Hematopoietic multipotent progenitor cell (in vitro differentiated cells): ENCODE measurements at places on chromosomes 3 and 15. TPM values are rescaled to one million over a fixed set of nuclear protein-coding genes. Genes with fewer than 3 reads are reported as not detected.

GRCh38 chr15:77563623-77564156 lies 69.0 kb downstream of the LINGO1 start:
- DNase-seq: no peak

DNA sequence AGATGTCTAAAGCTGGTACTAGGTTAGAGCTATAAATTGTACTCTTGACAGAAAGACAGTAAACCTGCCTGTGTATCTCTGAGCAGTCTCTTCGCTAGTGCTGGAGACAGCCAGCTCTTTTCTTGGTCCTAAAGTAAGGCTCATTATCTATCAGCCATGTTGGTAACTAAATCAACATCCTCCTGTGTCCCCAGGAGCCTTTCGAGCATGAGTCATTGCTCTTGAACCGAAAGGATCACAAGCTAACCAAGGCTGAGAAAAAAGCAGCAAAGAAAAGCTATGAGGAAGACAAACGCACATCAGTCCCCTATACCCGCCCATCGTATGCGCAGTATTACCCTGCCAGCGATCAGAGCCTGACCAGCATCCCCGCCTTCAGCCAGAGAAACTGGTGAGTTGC lies 25.0 kb upstream of the TEX264 start:
- no peak for DNase-seq

DNA sequence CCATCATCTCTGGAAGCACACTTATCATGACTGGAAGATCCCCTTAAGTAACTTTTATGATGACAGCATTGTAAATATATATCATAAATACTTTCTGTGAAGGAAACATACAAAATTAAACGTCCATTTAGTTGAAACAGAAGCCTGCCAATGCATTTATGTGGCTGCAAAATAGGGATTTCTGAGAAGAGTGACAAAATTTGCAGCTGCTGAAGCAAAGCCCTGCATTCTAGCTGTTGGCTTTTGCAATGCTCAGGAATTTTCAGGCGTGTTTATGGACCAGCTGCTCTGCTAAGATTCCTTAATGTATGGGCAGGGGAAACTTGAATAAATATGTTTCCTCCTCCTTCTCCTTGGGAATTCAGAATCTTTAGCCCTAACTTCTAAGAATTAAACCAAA lies 137.3 kb downstream of the CACNA2D3 start:
- DNase-seq: no peak

DNA sequence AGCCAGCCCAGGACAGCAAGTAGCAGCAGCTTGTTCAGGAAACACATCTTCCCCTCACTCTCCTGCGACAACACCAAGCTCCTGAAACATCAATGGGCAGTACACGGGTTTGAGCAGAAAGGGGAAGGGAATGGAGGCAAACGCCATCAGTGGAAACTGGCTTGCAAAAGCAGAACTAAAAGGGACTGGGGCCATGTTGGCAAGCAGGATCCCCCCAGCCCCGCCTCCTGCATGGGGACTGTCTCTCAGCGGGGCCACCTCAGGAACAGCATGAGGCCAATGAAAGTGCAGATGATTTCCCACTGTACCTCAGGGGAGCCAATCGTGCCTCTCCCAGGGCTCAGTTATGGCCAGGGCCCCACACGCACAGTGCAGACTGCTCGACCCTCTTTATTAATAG lies 6.8 kb downstream of the CDAN1 start:
- DNase-seq: no peak

- DNase-seq: no peak
Observed at GRCh38 chr3:112640276-112640929, 540 bp downstream of the CCDC80 start.

Gene ACP3
- 0.27 TPM for total RNA-seq

DNA sequence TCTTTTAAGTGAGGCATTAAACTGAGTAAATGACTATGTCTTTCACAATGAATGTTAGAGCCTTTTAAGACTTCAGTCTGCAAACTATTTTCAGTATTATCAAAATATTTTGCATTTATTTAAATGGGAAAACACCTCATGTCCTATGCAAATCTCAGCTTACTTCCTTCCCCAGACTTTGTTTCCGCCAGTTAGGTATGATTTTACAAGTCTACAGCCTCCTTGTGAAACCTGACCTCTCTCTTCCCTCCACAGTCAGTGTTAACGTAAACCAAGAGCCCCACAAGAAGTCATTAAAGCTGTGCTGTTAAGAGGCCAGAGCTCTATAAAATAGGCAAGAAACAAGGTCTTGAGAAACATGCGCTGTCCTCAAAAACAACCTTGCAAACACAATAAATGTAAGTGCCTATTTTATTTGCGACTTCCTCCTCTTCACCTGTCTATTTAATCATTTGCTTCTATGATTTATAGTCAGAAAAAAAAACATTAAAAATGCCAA lies 48.3 kb downstream of the PRTG start:
- DNase-seq: no peak

DNA sequence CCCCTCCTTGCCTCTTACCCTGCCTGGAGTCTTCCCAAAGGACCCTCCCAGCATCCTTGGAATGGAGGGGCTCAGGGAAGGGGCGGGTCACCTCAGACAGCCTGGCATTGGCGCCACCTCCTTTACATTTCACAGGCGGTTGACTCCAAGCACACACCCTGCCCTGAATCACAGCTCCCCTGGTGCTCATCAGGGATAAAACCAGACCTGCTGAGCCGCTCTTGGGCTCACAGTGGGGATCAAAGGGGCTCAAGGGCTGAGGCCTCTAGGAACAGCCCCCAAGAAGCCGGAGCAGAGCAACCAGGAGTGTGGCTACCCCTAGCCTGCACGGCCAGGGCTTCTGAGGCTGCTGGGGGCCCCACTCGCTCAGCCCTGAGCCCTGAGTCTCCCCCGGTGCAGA lies 16.6 kb downstream of the LINGO1 start:
- no peak for DNase-seq

GRCh38 chr15:95503640-95504225 lies 826.8 kb upstream of the NR2F2 start:
- no peak for DNase-seq

GRCh38 chr3:69288161-69288895 lies 97.6 kb downstream of the FRMD4B start:
- DNase-seq: no peak

Gene WDR93
- total RNA-seq: 0.27 TPM

DNA sequence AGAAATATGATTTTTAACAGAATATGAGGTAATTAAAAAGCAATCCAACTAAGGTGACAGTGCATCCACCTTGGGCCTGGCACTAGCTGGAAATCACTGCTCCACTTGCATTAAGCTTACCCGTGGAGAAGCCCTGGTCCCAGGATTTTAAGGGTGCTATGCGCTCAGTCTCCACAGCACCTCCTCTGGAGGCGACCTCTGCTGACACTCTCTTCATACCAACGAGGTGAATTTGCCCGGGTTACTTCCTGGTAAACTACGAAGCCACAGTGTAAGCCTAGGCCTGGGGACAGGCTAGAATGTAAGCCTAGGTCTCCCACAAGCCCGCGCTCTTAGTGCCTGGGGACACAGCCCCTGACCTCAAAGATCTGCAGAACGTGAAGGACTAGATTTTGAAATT lies 793 bp downstream of the APOD start:
- DNase-seq: no peak

GRCh38 chr3:23219552-23219951 lies 16.4 kb downstream of the UBE2E2 start:
- no peak for DNase-seq

DNA sequence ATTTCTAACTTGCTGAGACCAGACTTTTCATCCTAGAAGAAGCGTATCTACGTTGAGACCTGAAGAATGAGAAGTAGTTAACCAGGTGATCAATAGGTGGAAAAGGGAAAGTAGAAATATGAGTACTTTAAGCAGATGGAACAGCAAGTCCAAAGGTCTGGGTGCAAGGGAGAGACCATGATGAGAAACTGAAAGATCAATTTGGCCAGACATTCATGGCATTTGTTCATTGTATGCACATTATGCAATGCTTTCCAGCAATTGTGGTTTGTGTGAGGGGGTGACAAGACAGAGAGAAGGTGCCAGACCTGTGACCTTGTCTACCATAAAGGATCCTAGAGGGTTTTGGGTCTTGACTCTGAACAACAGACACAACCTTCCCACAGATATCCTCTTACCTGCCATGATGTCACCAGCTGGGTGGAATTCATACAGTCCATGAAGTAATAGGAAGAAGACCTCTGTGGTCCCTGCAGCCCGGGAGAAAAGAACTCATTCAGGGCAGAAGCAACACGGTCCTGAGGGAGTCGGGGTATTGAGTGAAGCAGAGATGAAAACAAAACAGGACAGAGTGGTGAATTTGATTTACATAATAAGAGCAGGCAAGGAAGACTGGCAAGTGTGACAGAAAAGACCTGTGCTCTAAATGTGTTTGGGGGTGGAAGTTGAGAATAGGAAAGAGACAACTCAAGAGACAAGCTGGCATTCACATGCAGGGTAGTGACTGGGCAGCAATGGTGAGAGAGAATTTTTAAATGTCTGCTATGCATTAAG lies 63.4 kb upstream of the PSMD6 start:
- no peak for DNase-seq

Gene CNTN3
- total RNA-seq: not detected

- DNase-seq: no peak
Observed at GRCh38 chr15:31102374-31103342, 1.1 kb upstream of the TRPM1 start.

DNA sequence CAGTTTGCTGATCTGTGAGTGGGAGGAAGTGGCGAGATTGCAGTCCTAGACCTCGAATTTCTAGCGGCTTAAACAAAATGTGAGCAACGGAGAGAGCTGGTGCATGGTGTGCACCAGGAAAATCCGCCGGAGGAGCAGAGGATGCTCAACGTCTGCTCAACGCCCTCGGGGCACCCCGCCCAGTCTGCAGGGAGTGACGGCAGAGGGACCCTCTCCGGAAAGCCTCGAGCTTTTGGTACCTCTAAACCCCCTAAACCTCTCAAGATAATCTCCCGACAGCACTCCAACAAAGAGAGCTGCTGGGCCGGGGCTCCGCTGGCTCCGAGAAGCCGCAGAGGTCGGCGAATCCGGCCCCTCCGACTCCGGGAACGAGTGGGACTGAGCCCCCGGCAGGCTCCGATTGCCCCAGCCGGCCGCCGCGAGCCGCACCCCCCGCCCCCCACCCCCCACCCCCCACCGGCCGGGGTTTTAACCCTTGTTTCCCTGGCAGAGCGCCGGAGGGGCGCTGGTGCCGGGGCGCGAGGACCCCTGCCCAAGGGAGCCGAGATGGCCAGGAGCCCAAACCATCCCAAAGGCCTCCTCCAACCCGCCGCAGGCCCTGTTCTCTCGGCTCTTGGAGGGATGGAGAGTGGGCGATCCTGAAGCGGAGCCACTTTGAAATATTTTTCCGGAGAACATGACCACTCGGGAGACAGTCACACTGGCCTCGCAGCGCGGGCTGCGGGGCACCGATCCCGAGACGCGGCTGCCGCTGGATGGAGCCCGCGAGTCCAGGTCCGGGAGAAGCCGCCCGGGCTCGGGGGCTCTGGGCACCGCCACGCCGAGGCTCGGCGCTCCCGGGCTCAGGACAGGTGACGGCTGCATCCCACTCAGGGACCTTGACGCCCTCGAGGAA lies 1.5 kb downstream of the MEGF11 start:
- DNase-seq: peak; percentile 37

DNA sequence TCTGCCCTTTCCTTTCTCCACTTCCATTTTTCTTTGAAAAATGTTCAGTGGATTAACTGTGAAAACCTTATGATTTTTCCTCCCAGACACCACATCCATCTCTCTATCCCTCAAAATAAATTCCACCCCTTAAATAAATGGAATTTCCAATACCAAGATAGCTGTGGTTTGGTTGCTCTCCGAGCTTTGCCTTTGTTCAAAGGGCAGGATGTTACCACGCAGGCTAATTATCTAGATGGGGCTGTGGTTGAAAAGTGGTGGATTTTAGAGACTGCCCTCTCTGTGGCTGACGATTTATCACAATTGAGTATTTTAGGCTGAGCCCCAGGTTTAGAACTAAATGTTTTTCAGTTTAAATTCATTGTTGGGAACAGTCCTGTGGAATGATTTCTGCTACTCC lies 36.9 kb upstream of the CMSS1 start:
- DNase-seq: no peak

DNA sequence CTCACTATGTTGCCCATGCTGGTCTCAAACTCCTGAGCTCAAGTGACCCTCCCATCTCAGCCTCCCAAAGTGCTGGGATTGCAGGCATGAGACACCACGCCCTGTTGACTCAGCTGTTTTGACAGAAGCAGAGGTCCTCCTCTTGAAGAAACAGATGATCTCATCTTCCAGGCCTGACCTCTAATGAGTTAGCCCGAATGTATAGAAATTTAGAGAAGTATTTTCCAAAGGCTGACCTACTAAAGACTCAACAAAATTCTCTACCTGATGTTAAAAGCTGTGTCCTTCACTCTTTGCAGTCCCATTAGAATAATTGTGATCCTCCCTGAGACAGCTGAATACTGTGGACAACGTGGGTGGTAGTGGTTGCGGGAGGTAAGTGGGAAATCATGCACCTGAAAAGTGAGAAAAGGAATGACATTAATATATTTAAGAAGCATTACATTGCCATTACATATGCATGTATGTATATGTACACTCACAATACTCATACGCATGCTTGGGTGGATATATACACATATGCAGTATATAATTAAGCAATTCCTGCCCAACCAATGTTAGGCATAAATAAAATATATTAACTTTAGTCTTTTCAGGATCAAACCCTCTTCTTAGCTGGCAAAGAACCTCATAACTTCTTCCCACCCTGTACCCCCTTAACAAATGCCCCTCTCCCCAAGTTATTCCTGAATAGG lies 204.6 kb upstream of the NR2F2 start:
- no peak for DNase-seq

DNA sequence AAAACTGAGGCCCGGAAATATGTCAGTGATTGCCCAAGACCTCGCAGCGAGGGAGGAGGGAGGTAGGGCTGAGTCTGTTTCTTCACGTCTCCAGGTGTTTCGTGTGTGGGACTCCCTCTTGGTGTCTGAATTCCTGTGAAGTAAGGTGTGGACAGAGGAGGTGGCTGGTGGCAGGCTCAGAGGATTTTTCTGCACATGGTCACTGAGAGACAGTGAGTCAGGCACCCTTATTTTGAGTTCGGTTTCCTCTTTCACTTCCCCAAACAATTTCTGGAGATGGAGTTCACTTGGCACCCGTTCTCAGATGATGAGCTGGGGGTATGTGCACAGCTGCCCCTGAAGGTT lies 46.3 kb upstream of the VPS8 start:
- DNase-seq: no peak

Gene AGBL1
- total RNA-seq: under 0.01 TPM

GRCh38 chr15:39774688-39775267 lies 7.9 kb downstream of the FSIP1 start:
- peak; percentile 87 for DNase-seq

GRCh38 chr3:172915911-172916514 lies 165.5 kb downstream of the ECT2 start:
- no peak for DNase-seq

DNA sequence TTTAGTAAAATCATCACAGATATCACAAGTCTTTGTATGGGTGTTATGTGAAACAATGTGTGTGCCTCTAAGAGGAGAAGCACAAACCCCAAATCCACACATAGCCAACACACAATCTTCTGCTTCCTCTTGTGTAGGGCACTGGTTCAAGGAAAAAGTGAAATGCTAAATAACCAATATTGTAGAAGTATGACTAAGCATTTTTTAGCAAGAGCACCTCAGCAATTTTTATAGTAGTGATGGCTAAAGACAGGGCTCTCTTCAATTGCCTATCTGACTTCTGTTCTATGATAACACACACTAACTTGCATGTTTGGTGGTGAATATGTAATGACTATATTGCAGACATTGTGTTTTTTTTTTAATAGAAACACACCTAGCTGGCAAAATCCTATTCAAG lies 997.9 kb upstream of the ALCAM start:
- DNase-seq: no peak
